Activated CD8-positive, alpha-beta T cell treated with anti-CD3 and anti-CD28 coated beads for 36 hours (primary cell): ENCODE measurements at places on chromosomes 13 and 19.

- no peak for DNase-seq
These were observed 173.7 kb upstream of the ZNF507 start for GRCh38 chr19:32171719-32172151.

- no peak for DNase-seq
These were observed 1391.4 kb downstream of the EFNB2 start for GRCh38 chr13:105144020-105144419.

- no peak for DNase-seq
These were observed 5.2 kb downstream of the DAND5 start for GRCh38 chr19:12974301-12975220.

GRCh38 chr19:11251217-11251616 is 11.1 kb downstream of the DOCK6 start:
- no peak for DNase-seq

DNA sequence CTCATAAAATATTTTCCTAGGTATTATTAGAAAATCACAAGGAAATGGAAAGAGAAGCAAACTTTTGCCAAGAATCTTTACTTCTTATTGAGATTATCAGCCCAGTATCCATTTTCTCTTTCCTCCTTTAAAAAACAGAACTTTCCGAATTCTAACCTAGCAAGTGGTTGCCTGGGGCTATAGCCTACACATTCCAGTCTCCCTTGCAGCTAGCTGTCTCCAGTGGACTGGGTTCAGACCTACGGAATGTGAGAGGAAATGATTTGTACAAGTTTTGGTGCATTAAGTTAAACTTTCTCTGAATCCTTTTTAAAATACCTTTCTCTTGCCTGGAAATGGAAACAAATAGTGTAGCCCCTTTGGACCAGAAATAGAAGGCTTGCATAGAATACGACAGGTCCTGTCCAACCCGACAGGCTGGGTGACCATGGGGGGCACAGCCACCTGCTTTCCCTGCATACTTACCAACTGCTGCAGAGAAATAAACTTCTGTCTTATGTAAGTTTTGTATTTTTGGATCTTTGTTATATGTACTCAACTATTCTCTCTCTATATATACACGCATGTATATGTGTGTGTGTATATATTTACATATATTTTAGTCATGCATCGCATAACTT is 185.9 kb downstream of the NALCN start:
- DNase-seq = no peak

- DNase-seq = no peak
These were observed 7.5 kb upstream of the SACS start for GRCh38 chr13:23440821-23441618.

- DNase-seq = no peak
These were observed 26.4 kb upstream of the SCEL start for GRCh38 chr13:77508959-77509620.

- no peak for DNase-seq
These were observed 19.6 kb downstream of the USP12 start for GRCh38 chr13:27151798-27152599.

DNA sequence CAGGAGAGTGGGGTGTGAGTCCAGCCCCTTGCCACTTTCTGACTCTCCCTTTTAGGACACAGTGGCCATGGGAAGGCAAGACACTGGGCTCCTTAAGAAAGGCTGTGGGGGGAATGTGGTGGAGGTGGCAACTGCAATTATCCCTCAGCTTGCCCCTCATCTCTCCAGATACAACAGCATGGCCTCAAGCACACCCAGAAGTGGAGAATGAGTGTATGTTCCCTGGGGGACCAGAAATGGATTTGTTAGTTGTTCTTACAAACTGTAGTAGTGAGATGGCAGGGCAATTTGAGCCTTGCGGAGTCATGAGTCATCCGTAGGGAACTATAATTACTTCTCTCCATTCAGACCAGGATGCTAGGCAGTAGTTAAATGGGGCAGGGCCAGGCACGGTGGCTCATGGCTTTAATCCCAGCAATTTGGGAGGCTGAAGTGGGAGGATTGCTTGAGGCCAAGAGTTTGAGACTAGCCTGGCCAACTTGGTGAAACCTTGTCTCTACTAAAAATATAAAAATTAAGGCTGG is 25.6 kb upstream of the CXCL17 start:
- no peak for DNase-seq

DNA sequence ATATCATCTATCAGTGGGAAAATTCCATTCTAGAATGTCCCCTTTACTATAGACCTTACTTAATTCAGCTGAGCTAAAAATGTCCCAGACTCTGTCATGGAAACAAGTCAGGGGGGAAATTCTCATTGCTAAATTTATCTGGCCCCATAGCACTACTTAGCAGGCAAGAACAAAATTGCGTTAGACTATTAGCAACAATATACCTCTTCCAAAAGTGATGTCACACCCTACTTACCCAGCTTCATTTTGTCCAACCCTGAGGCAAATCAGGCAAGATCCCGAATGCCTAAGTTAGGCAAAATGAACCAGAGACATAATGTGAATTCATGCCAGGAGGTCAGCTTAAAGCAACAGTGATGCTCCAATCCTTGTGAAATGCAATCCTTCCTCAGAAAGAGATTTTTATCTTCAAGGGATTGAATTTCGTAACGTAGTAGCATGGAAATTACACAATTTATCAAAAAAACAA is 93.7 kb downstream of the FRY start:
- no peak for DNase-seq

GRCh38 chr19:52237771-52238400 is 31.5 kb upstream of the ZNF766 start:
- peak; percentile 68 for DNase-seq

GRCh38 chr19:44741258-44741731 is 7.2 kb upstream of the BCL3 start:
- no peak for DNase-seq

- no peak for DNase-seq
These were observed 7.5 kb downstream of the ZNF331 start for GRCh38 chr19:53545271-53546065.

DNA sequence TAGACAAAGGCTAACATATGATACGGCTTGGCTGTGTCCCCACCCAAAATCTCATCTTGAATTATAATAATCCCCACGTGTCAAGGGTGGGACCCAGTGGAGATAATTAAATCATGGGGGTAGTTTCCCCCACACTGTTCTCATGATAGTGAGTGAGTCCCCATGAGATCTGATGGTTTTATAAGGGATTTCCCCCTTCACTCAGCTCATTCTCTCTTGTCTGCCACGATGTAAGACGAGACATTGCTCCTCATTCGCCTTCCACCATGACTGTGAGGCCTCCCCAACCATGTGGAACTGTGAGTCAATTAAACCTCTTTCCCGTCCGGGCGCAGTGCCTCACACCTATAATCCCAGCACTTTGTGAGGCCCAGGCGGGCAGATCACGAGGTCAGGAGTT is 143.5 kb downstream of the RXFP2 start:
- DNase-seq = peak; percentile 10

- peak; percentile 15 for DNase-seq
These were observed 42.3 kb downstream of the GJA3 start for GRCh38 chr13:20118268-20119140.

DNA sequence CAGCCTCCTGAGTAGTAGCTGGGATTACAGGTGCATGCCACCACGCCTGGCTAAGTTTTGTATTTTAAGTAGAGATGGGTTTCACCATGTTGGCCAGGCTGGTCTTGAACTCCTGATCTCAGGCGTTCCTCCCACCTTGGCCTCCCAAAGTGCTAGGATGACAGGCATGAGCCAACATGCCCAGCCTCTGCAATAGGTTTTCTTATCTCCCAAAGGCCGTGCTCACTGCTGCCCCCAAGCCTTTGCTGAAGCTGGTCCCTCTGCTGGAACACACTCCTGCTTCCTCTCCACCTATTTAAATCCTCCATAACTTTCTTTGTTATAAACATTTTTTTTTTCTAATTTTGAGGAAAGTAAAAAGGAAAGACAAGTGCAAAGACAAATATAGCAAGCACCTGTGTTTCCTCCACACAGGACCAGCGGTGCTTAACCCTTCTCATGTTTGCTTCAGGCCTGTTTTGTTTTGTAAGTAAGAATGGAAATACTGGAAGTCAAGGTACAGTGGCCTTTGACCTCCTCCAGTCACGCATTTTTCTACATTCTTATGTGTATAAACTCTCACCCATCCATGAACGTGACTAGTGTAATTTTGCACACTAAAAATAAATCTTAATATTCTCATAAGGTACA is 14.5 kb upstream of the TNFAIP8L1 start:
- DNase-seq = no peak

DNA sequence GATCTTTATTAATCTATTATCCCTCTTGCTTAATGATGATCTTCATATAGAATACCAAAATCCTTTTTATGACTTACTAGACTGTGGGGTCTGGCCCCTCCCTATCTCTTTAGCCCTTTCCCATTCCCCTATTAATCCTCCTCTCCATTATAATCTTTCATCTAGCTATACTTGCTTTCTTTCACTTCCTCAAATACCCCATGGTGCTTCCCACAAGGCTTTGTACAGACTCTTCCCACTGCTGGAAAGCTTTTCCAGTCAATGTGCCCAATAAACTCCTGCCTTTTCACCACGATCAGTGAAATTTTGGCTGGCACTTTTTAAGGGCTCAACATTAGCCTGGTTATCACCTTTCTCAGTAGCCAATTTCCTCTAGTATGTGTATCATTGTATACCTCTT is 3.2 kb upstream of the EBPL start:
- DNase-seq = no peak

DNA sequence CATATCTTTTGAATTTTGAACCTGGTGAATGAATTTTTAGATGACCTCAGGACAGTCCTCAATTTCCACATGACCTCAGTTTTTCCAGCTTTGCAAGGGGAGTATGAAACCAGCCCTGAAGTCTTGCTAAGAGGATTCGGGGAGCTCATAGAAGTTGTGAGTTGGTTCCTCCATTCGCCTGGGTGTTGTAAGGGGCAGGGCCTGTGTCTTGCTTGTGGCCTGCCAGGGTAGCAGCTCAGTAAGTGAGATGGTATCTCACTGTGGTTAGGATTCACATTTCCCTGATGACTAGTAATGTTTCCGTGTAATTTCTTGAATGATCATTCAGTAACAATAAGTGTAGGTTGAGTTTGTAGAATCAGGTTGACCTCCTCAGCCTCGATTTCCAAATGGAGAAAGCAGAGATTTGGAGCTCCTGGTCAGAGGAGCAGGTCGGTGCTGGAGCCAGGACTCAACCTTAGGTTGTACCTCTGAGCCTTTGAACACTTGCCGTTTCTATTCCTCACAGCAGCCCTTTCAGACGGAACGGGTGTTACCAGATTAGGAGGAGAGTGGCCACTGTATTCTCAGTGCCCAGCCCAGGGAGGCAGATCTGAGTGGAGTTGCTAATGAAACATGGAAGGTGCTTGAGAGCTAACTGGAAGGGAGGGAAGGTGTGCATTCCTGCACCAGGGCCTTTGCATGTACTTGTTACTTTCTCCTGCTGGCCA is 14.6 kb downstream of the NACC1 start:
- peak; percentile 79 for DNase-seq

GRCh38 chr13:30133554-30133912 is 173.8 kb downstream of the KATNAL1 start:
- DNase-seq = no peak

- no peak for DNase-seq
These were observed 335.7 kb downstream of the TSHZ3 start for GRCh38 chr19:31013384-31014020.

- DNase-seq = no peak
These were observed 583.0 kb upstream of the SPRY2 start for GRCh38 chr13:80923907-80924306.

DNA sequence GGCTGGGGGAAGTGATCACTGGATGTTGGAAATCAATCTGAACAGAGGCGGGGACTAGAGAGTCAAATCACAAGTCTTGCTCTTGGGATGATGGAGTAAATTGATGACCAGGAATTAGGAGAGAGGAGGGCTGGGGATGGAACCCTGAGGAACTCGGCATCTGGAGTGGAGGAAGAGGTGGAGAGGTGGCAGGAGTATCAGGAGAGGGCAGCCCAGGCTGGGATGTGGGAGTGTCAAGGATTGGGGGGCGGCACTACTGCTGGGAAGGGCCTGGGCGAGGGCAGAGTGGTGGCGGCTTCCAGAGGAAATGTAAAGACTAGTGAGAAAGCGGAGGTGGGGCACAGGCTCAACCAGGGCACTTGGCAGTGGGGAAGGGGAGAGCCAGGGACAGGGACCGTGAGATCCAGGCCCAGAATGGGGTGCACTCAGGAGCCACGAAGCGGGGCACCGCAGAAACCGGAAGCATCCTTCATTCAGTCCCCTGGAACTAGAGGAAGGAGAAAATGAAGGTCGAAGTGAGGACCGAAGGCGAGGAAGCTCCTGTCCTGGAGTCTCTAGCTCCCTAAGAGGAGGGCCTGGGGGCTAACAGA is 81.2 kb upstream of the GPR183 start:
- no peak for DNase-seq

DNA sequence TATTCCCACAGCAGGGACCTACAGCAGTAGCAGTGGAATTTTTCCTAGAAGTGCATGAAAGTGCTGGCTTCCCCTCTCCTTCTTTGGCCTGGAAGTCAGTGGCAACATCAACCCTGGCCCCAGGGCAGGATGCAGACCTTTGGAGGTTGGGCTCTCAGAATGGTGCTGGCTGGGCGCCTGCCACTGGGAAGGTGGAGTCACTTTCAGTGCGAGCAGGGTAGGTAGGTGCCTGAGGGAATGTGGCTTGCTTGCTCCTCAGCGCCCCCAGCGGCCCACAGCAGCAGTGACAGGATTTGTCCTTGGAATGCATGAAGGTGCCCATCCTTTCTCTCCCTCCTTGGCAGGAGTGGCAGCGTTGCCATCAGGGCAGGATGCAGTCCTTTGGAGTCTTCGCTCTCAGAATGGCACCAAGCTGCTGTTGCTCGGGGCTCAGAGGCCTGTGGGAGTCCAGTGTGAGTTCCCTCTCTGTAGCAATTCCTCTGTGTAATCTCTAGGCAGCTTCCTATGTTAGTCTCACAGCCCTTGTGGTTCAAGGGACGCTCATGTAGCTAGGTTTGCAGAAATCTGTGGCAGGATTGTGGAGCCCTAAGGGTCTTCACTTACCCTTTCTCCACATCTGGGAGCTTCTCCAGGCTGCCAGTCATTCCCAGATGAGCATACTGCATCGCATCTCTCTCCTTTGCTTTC is 354.4 kb upstream of the DACH1 start:
- peak; percentile 5 for DNase-seq

DNA sequence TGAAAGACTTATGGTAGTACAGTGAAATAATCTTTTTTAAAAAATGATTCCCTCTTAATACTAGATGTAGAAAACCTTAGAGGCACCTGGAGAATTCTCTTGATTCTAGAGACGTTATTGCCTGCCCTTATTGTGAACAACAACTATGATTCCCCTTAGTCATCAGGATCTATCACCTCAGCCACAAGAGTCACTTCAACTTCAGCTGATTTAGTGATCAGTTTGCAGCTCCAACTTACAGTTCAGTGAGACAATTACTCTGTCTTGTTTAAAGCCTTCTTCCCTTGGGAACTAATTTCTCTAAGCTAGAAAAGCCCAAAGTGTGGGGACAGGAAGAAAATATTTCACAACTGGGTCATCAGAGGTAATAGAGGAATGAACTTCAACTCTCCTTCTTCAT is 254.3 kb upstream of the SLITRK1 start:
- DNase-seq = no peak

- no peak for DNase-seq
These were observed 30.5 kb downstream of the CDADC1 start for GRCh38 chr13:49278211-49278610.

- no peak for DNase-seq
These were observed 18.1 kb upstream of the GSX1 start for GRCh38 chr13:27774169-27774568.
